ENCODE measurements at places on chromosomes 11 and 22.

GRCh38 chr11:19121646-19122045 is 4.7 kb downstream of the ZDHHC13 start:
- no peak for DNase-seq

DNA sequence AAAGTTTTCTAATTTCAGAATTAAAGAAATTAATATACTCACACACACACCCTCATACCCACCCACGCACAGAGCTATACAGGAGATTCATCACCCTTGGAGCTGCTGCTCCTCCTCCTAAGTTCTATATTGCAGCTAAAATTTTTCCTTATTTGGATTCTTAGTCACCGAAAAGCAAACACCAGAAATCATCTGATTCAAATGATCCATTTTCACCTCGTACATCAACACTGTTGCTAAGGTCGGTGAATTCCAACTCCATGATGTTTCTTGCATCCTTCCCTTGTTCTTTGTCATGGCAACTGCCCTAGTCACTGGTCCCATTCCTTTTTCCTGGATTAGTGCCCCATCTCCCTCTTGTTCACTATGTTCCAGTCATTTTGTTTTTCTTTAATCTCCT is 286.2 kb downstream of the GRM5 start:
- no peak for DNase-seq

GRCh38 chr22:19732403-19733113 is 9.2 kb downstream of the GP1BB start:
- no peak for DNase-seq

- no peak for DNase-seq
Measured at GRCh38 chr11:27217948-27218420, 145.0 kb downstream of the CCDC34 start.

DNA sequence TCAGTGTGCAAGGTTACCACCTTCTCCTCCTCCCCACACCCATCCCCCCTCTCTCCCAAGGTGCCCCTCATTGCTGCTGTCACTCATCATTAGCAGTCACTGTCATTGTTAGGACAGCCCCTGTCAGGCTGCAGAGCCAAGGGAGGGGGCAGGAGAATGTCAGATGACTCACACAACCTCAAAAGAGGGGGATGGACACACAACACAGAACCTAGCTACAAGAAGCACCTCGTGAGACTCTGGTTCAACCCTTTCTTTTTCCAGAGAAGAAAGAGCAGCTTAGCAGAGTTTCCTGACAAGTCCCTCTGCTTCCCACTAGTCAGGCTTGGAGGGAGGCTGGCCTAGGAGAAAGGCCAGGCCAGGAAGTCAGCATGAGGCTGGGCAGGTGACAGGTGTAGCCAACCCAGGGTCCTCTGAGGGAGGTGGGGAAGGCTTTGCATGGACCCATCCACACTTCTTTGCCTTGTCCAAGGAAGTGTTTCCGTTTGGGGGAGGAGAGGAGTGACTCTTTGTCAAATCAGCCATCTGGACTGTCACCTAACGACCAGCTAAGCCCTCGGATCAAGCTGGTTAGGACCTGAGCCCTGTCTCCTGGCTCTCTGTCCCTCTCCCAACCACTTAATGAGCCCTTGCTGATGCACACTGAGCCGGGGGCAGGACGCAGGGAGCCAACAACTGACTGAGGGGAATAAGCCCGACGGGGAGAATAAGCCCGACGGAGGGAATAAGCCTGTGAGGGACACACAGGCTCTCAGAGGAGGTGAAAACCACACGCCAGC is 18.3 kb downstream of the ADORA2A start:
- no peak for DNase-seq

GRCh38 chr22:42716221-42716620 is 4.4 kb downstream of the A4GALT start:
- DNase-seq = no peak

- no peak for DNase-seq
Measured at GRCh38 chr11:68959465-68960293, 21.1 kb downstream of the MRGPRD start.

GRCh38 chr11:92642177-92642931 is 327.1 kb upstream of the MTNR1B start:
- DNase-seq = no peak

GRCh38 chr22:42805016-42805997 is 51.8 kb downstream of the ARFGAP3 start:
- no peak for DNase-seq

- no peak for DNase-seq
Measured at GRCh38 chr11:73564903-73565302, 33.0 kb downstream of the FAM168A start.

DNA sequence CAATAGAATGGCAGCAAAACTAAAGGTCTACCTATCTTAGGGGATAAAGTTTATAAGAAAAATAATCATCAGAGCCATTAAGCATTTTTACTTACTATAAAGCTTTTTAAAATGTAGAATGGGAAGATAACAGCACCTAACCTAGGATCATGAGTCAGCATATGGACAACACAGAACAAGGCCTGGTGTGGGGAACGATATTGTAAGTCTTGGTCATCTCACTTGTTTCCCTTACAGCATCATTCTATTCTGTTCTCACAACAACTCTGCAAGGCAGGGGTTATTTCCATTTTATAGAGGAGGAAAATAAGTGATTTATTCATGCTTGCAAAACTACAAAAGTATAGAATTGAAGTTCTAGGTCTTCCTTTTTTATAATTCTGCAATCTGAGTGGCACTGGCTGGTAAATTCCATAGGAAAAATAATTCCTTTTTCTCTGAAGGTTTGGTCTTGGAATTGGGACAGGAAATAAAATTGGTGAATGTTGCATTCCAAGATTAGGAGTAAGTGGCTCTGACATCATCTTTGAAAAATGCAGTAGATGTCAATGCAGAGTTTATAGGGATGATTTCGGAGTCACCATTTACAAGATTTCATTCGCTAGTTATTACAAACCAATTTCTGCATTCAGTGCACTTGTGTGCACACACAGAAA is 423.0 kb downstream of the DYNC2H1 start:
- no peak for DNase-seq

DNA sequence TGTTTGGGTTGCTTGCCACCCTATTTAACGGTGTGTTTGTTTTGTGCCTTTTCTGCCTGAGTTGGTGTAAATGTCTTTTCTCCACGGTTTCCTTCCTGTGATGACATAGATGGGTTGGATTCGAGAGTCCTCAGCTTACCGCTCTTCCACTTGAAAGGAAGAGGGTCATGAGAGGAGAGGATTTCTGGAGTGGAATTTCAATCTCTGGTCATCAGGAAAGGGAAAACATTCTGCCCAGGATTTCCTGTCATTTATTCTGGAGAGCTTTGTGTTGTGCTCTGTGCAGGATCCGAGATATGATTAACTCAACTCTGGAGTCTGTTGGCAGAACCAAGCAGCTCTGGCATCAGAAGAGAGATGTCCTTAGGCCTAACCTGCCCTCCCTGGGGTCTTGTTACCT is 605.2 kb downstream of the NTM start:
- DNase-seq = no peak

- no peak for DNase-seq
Measured at GRCh38 chr11:134560566-134561330, 148.7 kb upstream of the B3GAT1 start.

DNA sequence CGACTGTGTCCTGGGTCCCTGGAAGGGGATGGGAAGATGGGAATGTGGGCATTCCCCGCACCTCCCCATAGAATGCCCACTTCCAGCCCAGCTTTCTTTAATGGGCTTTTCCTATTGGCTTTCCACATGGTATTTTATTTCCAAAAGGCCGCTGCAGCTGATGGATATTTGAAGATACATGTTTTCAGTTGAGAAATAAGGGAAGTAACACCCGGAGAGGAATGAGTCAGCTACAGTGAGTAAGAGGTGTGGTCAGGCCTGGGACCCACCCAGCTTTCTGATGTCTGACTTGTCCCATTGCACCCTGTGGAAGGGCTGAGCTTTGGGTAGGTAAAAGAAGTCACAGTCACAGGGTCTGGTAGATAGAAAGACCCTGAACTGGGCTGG is 476.9 kb downstream of the MIAT start:
- DNase-seq = peak; percentile 7

DNA sequence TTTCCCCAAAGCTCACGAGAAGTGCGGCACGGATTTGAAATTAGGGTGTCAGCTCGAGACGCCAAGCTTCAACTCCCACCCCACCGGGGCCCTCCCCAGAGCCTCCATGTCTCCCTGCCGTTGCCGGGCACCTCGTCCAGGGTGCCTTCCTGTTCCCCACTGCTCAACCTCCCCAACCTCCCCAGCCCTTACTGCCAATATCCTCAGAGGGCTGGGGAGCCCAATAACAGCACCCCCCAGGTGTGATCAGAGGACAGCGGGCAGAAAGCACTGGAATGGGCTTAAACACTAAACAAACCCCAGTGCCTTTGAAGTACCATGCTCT is 1336.4 kb downstream of the TBC1D22A start:
- DNase-seq = no peak

GRCh38 chr11:67644042-67644441 is 4.5 kb upstream of the TBX10 start:
- DNase-seq = no peak

GRCh38 chr11:36153551-36153950 is 135.7 kb downstream of the COMMD9 start:
- DNase-seq = no peak

DNA sequence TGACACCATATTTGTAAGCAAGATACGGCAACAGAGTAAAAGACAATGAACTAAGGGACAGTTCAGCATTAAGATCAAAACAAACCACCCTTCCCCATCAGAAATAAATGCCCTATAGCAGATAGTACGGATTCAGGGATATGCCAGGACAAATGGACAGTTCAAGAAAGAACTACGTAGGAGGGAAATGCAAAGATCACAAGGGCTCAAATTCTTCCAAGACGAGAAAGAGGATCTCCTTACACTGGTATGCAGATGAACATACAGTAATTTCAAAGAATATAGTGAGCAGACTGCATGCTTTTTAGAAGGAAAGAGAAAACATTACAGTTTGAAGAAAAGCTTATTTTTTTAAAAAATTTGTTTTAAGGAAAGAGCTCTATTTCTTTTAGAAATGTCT is 124.7 kb upstream of the APOA1 start:
- DNase-seq = no peak

DNA sequence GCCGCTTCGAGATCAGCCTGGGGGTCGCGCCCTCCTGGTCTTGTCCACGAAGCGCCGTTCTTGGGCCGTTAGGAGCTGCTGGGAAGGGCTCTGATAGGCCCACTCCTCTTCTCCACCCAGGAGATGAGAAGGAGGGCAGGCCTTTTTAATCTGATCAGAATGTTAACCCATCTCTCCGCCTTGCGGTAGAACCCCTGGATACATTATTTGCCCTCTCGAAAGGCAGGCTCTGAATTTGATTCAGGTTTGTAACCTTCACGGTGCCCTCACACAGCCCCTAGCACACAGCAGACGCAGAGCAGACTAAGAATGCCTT is at the start of gene CCDC83:
TSS of gene CCDC83 (plus strand) at position 43 of the 316 bp plus-strand sequence. CDS start 9,741 bp downstream, outside the sequence.
- DNase-seq = no peak

- peak; percentile 6 for DNase-seq
Measured at GRCh38 chr11:64516226-64516625, 74.8 kb upstream of the SLC22A12 start.

DNA sequence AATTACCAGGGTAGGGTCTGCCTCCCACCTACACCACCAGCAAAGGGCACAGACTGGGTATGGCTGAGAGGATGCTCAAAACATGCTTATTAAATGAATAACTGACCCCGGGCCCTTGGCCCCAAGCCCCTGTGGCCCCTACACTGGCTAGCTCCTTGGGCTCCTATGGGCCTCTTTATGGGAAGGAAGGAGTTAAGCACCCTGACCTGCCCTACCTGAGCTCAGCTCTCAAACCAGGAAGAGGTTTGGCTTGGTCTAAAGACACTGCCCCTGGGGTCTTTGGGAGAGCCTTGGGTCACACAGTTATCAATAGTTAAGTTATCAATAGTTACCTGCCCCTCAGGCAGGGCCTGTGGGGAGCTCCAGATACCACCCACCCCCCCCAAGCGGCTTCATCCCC is 1.2 kb downstream of the USH1C start:
- no peak for DNase-seq

DNA sequence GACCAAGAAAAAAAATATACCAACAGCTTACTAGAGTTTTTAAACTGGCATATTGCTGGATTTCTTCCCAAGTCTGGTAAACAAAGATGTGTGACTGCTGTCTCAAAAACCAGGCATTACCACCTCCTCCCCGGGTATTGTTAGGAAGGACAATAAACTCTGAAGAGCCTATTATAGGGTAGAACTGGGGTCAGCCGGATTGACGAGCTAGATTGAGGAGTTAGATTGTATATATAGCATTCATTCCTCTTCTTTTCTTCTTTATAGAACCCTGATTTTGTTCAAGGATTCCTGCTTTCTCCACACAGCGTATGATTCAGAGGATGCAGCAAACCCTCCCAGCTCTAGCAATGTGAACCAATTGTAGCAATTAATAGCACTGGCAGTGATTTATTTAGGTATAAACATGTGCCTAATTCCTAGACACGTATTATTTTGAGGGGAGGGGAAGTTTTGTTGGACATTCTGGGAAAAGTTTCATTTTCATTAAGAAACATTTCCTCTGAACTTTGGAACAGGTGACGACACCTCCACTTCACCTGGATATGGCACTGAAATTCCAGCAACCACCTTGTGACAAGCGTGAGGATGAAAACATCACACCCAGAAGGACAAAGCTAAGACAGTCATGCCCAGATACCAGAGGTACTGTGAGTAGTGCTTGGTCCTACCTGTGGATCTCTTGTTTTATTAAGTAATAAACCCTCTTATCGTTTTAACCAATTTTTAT is 679.4 kb upstream of the KIRREL3 start:
- no peak for DNase-seq

DNA sequence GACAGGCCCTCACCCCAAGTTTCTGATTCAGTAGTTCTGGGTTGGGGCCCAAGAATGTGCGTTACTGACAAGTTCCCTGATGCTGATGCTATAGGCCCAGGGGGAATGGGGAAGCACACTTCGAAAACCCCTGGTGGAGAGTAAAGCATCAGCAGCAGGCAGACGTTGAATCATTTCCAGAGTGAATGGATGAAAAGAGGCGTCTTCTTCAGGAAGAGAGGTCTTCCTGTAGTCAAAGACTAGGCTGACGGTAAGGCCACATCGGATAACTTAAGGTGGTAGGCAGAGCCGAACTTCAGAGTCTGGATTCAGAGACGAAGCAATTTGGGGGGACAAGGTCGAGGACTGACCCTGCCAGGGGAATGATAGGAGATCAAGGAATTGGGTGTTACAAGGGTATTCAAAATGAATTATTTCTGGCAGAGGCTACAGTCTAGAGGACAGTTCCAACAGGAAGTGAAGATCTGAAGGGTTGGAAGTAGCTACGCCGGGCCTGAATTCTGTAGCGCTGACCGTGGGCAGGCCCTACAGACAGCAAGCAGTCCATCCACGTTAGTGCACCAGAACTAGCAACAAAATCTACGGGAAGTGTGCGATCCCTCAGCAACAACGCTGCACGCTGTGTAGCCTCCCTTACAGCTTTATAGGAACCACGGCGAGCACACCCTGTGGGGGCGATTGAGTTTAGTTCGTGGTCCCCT is 862 bp upstream of the CENATAC start:
- peak; percentile 51 for DNase-seq
